ENCODE measurements at places on chromosomes 6 and 20.

DNA sequence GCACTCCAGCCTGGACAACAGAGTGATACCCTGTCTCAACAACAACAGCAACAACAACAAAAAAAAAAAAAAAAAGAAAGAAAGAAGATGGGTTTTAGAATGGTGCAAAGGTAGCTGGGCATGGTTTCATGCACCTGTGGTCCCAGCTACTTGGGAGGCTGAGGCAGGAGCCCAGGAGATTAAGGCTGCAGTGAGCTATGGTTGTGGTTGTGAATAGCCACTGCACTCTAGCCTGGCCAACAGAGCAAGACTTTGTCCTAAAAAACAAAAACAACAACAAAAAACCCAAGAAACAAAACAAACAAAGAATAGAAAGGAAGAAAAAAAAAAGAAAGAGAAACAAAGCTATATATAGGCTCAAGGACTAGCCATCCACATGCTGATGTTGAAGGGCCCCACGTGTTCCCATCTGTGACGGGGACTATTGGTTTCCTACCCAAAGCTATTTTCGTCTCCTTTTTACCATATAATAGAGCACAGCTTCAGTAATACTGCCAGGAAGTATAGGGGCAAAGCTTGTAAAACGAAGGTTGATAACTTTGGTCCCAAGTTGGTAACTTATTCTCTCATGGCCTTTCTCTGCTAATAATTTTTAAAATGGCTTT lies 7.9 kb upstream of the EEF1E1 start:
- DNase-seq, result no peak

DNA sequence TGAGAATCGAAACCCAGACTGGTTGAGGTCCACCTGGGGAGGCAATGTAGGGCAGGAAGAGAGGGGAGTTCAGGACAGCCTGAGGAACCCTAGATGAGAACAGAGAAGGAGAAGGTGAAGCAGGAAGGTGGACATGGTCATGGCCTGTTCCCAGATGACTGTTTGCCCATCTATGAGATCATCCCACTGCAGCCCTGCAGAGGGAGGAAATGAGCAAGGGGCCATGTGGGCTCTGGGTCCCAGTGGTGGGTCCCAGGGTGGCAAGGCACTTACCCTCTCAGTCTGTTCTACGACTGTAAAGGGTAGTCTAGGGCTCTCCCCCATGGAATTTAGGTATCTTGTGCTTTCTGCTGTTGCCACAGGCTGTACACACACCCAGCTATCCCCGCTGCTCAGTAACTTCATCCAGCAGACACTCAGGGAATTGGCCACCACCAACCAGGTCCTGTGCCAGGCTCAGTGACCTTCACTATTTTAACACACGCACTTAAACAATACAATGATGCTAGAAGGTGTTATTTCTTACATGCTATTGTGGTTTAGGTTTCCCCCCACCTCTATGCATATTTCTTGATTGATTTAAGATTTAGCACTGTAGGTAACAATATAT lies 89.8 kb downstream of the TOX2 start:
- DNase-seq, result no peak

DNA sequence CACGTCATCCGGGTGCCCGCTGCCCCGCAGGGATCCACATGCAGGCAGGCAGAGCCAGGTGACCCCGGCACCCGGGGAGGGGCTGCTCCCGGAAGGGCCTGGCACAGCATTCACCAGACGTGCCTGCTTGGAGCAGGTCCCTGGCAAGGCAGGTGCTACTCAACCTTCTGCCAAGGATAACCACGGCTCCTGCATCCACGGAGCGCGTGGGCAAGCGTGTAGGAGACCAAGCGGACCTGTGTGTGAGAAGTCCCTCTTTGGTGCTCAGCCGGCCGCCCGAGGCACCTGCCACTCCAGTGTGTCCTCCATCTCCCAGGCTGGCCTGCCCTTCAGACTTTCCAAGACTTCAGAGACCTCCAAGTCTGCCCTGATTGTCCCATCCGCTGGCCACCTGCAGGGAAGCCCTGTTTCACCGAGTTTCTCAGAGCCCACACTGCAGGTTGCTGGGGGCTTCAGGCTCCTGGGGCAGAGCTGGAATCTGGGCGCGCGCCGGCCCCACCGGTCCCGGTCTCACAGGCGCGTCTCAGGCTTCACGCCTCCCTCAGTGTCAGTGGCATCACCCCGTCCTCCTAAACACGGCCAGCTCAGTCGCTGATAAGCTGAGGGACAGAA lies 124.3 kb downstream of the DLL1 start:
- DNase-seq, result no peak

DNA sequence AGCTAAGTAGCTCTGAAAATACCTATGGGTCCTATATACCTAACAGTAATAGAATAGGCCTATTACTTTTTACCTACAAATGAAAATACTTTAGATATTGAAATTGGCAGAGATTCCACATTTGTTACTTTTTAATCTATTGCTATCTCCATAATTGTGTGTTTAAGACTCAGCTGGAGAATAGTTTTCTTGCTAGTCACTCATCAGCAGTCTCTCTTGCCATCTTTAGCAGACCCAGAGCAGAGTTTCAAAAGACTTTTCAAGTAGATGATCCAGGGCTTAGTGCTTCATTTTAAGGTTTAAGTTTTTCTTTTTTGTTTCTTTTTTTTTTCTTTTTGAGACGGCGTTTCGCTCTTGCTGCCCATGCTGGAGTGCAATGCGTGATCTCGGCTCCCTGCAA lies 12.9 kb downstream of the ANKS1A start:
- no peak for DNase-seq

- DNase-seq, result no peak
These were observed 36.4 kb downstream of the SPATA2 start for GRCh38 chr20:49878977-49879376.

- DNase-seq, result no peak
These were observed 77.3 kb downstream of the RFX6 start for GRCh38 chr6:116954335-116954734.

GRCh38 chr6:51137777-51138176 lies 319.1 kb downstream of the TFAP2B start:
- DNase-seq, result no peak

DNA sequence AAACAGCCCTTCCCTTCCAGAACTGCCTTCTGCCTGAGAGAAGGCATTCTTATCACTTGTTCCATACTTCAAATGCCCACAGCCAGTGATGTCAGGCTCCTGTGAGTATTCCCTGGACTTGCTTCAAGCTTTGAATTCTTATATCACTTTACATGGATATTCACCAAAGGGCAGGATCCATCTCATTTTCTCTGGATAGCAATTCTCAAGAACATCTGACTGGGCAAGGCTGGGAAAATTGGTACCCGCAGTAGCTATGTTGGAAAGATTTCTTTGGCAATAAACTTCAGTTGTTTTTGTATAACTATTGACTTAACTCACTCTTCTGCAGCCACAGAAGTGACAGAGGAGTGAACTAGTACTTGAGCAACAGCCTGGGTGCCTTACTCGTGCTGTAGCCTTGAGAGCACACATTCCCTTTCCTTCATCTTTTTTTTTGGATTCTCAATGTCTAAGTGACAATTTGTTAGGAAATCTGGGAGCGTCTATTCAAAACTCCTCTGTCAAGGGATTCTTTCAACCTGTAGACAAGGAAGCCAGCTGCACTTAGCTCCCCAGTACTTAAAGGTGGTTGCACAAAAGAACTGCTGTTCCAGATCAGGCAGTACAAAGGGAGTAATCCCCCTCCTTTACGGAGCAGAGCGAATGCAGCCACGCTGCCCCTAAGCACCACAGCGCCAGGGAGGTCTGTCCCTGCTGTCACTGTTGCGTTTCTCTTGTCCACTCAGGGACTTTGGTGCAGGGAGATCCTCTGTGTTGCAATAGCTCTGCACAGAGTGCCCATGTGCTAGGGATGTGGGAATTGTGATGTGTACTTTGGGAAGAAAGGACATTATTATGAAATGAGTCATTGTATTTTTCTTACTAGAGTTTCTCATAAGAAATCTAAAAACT lies 69.6 kb downstream of the JAG1 start:
- no peak for DNase-seq
